ENCODE measurements at places on chromosomes 1 and 21.

DNA sequence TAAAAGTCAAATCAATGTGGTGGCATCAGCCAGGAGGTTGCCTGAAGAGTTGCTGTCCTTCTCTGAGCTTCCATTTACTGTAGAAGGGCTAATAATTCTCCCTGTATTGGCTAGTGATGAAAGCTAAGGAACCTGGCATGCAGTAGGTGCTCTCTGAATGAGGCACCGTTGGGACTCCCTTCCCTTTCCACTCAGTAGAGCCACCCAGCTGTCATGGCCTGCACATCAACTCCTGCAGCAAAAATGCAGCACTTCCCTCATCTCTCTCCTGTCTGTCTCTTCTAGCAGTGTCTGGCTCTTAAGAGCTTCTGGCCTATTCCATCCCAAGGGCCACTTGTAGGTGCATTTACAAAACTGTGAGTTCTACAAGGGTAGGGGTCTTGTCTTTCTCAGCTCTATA, 369.0 kb downstream of the MATN1 start:
- DNase-seq: no peak

DNA sequence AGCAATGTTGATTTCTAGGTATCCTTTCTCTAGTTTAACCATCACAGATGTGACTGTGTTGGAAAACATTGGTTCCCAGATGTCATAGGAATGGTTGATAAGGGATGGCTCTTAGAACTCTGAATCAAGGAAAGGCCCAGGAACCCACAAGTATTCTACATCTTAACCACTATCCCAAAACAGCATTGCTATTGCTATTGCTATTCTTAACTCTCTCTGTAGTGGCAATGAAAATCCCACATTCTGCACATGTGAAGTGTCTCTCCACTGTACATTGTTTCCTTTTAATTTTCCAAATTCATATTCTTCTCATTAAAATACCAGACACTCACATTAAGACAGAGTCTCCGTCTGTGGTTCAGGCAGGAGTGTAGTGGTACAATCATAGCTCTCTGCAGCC, 420.4 kb upstream of the RUNX1 start:
- no peak for DNase-seq

DNA sequence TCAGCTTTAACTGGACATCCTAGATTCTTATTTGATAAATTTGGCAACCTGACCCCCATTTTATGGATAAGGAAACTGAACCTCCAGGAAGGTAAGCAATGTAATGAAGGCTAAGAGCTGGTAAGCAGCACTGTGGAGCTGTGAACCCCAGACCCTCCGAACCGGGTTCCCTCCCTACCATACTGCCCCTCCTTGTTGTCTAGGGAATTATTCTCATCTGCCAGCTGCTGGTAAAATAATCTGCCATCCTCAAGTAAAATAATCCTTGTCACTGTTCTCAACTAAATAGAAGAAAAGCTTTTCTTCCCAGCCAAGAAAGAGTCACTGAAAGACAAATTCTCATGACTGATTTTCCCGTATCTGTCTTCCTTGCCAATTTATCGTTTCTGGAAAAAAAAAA, 55.8 kb upstream of the PRDX6 start:
- no peak for DNase-seq

GRCh38 chr21:45632160-45632559, 11.4 kb upstream of the PCBP3 start:
- no peak for DNase-seq

- no peak for DNase-seq
Measured at GRCh38 chr1:24383381-24383940, 30.1 kb downstream of the STPG1 start.
